ENCODE measurements at places on chromosomes 3 and 15.

GRCh38 chr15:34732430-34732829, 22.4 kb downstream of the GJD2 start:
- DNase-seq: no peak

- no peak for DNase-seq
Measured at GRCh38 chr3:160686955-160687535, 10.1 kb downstream of the ARL14 start.

GRCh38 chr3:133152681-133153220, 114.6 kb downstream of the TMEM108 start:
- DNase-seq: no peak

GRCh38 chr3:119644481-119644880, 15.9 kb downstream of the POPDC2 start:
- DNase-seq: no peak

- no peak for DNase-seq
Measured at GRCh38 chr3:8996681-8997121, 33.4 kb upstream of the RAD18 start.

DNA sequence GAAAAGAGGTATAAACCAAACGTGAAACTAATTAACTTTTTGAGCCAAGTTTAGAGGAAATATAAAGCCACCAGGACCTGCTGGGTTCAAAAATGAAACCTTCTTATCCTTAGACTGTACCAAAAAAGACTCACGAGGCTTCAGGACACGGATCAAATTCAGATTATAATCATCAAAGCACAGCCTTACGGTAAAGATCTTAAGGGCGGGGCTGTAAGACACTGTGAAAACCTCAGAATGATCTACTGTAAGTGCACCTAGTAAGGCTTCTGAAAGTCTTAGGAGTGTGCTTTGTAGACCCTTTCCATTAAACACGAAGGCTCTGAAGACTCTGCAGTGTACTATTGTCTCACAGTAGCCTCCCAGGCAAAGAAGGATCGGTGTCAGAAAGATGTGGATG, 26.8 kb downstream of the TARS3 start:
- DNase-seq: no peak

- no peak for DNase-seq
Measured at GRCh38 chr15:36501063-36501678, 78.3 kb upstream of the CDIN1 start.

DNA sequence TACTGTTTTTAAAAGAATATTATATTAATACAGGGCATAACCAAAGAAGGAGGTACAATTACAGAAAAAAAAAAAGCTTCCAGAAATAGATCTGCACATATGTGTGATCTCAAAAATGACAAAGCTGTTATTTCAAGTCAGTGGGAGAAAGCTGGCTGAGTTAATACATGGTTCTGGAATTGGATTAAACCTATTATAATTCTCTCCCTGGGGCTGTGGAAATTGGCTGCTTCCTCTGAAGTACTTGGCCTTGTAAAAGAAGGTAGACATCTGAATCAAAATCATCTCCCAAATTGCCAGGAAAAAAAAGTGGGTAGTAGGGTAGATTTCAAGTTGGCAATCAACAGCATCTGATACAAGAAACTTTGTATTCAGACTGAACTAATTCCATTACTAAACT, 723.9 kb upstream of the ALCAM start:
- DNase-seq: no peak

DNA sequence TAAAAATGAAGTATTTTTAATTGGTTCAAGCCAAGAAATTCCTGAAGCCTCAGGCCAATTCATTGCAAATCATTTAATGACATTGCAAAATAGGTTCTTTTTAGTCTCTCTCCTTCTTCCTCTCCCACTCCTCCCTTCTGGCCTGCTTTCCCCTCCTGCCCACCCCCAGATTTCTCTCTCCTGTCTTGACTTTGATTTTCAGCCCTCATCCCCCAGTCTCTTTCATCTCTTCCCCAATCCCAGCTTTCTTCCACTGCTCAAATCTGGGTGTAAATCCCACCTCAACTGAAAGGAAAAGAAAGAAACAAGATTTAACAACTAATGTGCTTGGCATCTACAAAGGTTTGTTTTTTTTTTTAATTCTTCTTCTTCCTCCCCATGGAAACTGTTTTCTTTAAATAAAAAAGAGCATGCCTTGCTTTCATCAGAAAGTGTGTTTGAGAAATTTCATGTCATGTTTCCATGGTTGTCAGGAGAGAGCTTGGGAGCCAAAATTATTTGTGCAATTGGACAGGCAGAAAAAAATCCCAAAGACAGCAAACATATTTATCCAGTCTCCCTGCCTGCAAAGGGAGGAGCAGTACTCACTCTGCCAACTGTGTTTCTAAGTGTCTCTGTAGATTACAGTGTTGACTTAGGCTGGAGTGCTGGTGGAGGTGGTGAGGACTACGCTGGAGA, 50.4 kb downstream of the BOC start:
- DNase-seq: no peak

DNA sequence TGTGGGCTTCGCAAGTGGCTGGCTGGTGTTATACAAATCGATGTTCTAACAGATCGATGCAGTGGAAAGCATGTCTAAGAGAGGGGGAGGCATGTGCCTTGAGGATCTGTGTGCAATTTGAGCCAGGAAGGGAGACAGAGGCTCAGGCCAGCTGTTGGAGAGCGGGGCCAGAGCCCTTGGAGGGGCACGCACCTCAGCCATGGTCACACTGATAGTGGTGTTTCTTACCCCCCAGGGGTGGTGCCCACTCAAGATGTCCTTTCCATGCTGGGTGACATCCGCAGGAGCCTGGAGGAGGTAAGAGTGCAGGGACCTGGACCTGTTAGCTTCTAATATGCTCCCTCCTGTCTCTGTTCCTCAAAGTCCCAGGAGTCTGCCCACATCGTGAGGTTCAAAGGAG, 3.8 kb upstream of the ABTB1 start:
- DNase-seq: no peak

DNA sequence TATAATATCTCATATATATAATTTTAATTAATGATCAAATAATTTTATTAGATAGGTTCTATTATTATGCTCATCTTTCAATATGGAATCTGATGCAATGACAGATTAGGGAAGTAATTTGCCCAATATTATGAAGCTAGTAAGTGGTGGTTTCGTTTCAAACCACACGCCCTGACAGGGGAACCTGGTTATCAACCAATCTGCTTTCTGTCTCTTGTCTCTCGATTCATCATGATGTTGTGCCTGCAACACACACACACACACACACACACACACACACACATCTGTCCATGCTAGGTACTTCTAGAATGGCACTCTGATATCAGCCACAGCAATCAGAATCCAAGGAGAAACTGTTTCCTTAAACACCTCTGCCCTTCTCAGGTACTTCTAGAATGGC, 128.4 kb downstream of the ZBBX start:
- no peak for DNase-seq

DNA sequence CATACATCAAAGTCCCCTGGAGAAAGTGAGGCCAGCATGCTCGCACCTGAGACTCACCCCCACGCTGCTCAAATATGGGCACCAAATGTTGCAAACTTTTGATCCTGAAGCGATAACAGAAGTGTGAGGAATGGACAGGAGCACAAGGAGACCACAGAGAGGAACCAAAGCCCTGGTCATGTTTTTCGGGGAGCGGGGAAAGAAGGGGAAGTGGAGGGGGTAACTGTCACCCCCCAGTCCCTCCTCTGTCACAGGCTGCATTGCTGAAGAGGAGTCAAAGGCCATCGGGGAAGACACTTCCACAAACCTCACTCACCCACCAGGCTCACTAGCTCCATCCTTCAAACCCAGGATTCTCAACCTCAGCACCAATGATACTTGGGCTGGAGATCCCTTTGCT, 182.4 kb downstream of the UACA start:
- DNase-seq: no peak

DNA sequence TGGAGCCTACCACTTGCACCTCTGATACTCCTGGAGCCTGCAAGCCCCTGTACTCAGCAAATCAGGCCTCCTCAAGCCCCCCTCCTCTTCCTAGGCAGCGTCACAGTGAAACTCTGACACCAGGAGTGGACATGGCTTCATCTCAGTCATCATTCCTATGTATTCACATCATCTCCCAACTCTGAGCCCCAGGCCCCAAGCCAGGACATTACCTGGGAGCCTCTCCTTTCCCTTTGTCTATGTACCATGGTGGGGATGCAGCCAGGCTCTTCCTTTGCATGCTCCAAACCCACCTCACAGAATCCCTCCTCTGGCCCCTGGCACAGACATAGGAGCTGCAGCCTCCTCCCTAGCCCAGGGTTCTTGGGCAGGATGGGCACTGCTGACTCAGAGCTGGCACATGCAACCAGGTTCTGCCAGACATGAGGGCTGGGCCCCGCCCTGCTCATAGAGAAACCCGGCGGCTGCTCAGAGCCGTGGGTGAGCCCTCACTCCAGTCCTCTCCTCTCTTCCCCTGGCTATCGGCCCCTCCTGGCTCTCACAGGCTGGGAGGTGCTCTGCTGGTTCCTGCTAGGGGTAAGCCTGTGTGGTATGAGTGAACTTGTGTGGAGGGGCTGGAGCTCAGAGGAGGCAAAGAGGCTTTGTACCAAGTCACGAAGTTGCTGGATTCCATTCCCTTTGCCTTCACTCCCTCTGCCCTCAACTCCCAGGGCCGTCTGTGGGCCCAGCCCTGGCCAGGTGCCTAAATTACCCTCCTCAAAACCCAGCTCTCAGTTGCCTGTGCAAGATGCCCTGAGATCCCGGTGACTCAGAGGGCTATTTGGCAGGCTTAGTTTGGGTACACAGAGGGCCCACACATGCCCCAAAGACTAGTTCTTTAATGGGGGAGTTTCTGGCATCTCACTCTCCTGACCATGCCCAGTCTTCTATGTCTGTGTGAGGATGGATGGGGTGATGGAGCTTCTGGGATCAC, 1.9 kb upstream of the PLCD1 start:
- peak; percentile 34 for DNase-seq

- DNase-seq: no peak
Measured at GRCh38 chr3:175274056-175274455, 414.9 kb downstream of the NAALADL2 start.

Data from effector memory CD4-positive, alpha-beta T cell (primary cell).